ENCODE measurements at places on chromosomes 6 and 20. TPM values are rescaled to one million over a fixed set of nuclear protein-coding genes. Genes with fewer than 3 reads are reported as not detected.

The CD40 gene
- 2.8 TPM for polyA plus RNA-seq

GRCh38 chr6:121597654-121598053 lies 162.2 kb downstream of the GJA1 start:
- H3K4me1 ChIP-seq: no peaks in the 10 kb centered on the region
- no peak for DNase-seq
- H3K27me3 ChIP-seq: no peaks in the 10 kb centered on the region
- no peaks in the 10 kb centered on the region for H3K36me3 ChIP-seq
- no peak overlapping the region for H3K4me3 ChIP-seq

The ELOVL4 gene
- polyA plus RNA-seq: 6.5 TPM

GRCh38 chr6:169328112-169328801 lies 74.6 kb upstream of the THBS2 start:
- no peaks in the 10 kb centered on the region for H3K36me3 ChIP-seq
- no peaks in the 10 kb centered on the region for H3K27me3 ChIP-seq
- no peak overlapping the region for H3K27ac ChIP-seq
- H3K4me1 ChIP-seq: no peaks in the 10 kb centered on the region

GRCh38 chr6:166078294-166078693 lies 89.4 kb downstream of the TBXT start:
- DNase-seq: no peak
- no peaks in the 10 kb centered on the region for H3K27me3 ChIP-seq
- H3K4me3 ChIP-seq: no peak overlapping the region
- H3K27ac ChIP-seq: no peak overlapping the region
- no peaks in the 10 kb centered on the region for H3K4me1 ChIP-seq

- no peak overlapping the region for H3K4me3 ChIP-seq
- H3K36me3 ChIP-seq: peaks cover 9% of the 10 kb centered on the region
- no peak for DNase-seq
Observed at GRCh38 chr6:152979116-152979515, 3.7 kb downstream of the FBXO5 start.

- no peak for DNase-seq
- H3K4me1 ChIP-seq: no peaks in the 10 kb centered on the region
- H3K27ac ChIP-seq: no peak overlapping the region
- H3K36me3 ChIP-seq: no peaks in the 10 kb centered on the region
Observed at GRCh38 chr6:107977283-107977682, 19.3 kb upstream of the SEC63 start.

DNA sequence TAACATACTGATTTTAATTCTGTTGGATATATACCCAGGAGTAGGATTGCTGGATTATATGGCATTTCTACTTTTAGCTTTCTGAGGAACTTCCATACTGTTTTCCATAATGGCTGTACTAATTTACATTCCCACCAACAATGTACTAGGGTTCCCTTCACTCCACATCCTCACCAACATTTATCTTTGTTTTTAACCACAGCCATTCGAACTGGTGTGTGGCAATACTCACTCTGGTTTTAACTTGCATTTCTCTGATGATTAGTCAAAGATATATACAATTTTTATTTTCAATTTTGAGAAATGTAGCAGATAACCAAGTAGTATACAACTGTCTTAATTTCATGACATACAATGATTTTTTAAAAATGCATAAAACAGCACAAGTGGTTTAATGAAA lies 30.3 kb upstream of the ADGRG6 start:
- DNase-seq: no peak
- no peak overlapping the region for H3K27ac ChIP-seq
- H3K4me1 ChIP-seq: no peaks in the 10 kb centered on the region
- no peak overlapping the region for H3K4me3 ChIP-seq

DNA sequence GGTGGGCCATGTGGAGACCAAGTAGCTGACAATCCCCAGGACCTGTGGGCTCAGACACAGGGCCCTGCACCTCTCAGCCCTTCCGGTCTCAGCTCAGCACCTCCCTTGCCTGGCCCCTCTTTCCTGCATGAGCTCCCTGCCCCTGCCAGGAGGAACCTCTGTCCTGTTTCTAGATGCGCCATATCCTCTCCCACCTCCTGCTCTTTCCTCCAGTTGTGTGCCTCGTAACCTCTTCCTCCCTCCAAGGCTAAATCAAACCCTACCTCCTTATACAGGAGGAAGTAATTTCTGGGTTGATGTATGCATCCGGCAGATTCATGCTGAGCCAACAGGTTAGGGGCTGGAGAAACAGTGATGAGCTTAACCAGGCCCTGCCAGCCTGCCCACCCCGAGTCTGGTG lies 30.9 kb downstream of the ITPR3 start:
- peaks cover 19% of the 10 kb centered on the region for H3K36me3 ChIP-seq
- no peak for DNase-seq
- H3K4me1 ChIP-seq: no peaks in the 10 kb centered on the region
- no peak overlapping the region for H3K27ac ChIP-seq

DNA sequence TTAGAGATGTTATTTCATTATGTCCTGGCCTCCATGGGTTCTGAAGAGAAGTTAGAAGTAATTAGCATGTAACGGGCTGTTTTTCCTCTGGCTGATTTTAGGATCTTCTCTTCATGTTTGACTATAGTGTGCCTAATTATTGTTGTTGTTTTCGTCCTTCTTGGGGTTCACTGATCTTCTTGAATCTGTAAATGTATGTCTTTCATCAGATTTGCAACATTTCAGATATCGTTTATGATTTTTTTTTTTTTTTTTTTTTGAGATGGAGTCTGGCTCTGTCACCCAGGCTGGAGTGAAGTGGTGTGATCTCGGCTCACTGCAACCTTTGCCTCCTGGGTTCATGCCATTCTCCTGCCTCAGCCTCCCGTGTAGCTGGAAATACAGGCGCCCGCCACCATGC lies 246.7 kb downstream of the TFAP2C start:
- no peaks in the 10 kb centered on the region for H3K36me3 ChIP-seq
- DNase-seq: no peak
- H3K27me3 ChIP-seq: no peaks in the 10 kb centered on the region
- H3K4me1 ChIP-seq: no peaks in the 10 kb centered on the region
- H3K27ac ChIP-seq: no peak overlapping the region

The RBM24 gene
- polyA plus RNA-seq: 0.74 TPM

DNA sequence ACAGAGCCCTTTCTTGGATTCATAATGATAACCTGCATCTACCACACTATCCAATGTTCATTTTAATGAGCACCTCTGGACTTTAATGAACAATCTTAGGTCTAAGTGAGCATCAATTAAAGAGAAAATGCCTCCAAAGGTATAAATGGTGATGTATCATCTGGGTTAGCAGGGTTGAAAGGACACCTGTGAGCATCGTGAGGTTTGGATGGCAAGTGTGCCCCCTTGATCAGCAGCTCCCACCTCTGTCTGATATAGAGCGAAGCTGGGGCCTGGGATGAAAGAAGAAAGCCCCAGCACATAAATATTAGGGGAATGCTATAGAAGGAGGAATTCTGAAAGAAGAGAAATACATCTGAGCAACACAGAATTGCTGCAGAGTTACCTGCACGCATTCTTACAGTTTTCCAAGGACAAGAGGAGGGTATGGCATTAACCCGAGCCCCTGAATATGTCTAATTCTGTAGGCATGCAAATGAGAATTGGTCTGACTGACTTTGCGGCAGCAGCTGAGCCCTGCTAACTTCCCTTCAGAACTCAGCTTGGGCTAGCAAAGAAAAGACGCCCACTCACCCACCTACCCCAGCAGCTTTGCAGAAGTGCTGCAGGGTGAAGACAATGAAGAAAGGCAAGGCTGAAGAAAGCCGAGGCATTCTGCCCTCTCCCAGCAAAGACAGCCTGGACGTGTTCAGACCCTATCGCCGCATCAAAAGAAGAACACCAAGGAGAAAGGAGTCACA lies 136.2 kb downstream of the GMPR start:
- no peak overlapping the region for H3K27ac ChIP-seq
- DNase-seq: no peak
- H3K36me3 ChIP-seq: no peaks in the 10 kb centered on the region
- H3K4me1 ChIP-seq: no peaks in the 10 kb centered on the region

GRCh38 chr6:80544555-80544954 lies 438.1 kb downstream of the BCKDHB start:
- no peaks in the 10 kb centered on the region for H3K4me1 ChIP-seq
- no peak overlapping the region for H3K27ac ChIP-seq
- H3K36me3 ChIP-seq: no peaks in the 10 kb centered on the region
- H3K27me3 ChIP-seq: no peaks in the 10 kb centered on the region
- no peak for DNase-seq

The BPHL gene
- polyA plus RNA-seq: 6.5 TPM

DNA sequence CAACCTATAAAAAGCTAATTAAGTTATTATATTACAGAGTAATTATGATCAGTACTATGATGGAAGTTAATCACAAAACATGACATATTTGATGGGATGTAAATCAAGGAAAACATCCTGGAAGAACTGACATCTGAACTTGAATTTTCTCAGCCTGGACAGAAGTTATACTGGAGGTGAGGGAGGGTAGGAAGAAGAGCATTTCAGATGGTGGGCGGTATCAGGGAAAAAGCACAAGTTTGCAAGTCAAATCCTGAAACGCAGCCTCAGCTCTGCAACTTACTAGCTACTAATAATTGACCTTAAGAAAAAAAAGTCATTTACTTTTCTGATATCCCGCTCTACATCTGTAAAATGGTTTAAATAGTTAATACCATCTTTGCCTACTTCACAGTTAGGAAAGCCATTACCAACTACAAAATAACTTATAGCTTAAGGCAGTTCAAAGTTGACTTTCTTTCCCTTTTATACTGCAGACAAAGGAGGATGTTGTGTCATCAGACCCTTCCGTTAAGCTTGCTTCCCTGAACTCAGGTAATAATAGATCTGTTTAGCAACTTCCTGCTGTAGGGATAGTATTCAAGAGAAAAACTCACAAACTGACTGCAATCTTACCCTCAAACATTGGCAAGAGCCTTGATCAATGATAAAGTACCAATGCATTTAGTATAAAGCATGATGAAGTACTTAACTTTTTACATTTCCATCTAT lies 21.0 kb downstream of the NOL7 start:
- no peak overlapping the region for H3K4me3 ChIP-seq
- no peak for DNase-seq
- H3K27ac ChIP-seq: no peak overlapping the region
- peaks cover 12% of the 10 kb centered on the region for H3K4me1 ChIP-seq
- H3K36me3 ChIP-seq: peaks cover 19% of the 10 kb centered on the region
- H3K27me3 ChIP-seq: no peaks in the 10 kb centered on the region

DNA sequence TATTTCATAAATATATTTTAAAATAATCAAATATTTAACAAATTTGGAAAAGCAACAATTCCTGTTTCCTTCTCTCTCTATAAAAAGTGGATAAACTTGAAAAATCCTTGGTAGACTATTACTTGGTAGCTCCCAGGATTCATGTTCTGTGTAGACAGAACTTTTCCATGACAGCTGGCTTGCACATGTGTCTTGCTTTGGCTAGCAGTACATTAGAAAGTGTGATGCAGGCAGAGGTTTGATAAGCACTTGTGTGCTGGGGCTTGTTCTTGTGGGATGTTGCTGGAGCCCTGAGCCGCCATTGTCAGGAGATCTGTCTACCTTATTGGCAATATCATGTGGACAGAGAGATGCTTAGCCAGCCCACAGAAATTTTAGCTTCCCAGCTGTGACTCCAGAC lies 327.2 kb downstream of the CDKAL1 start:
- H3K27me3 ChIP-seq: no peaks in the 10 kb centered on the region
- no peak for DNase-seq
- no peak overlapping the region for H3K27ac ChIP-seq
- H3K4me1 ChIP-seq: no peaks in the 10 kb centered on the region

The KIF13A gene
- 0.12 TPM for polyA plus RNA-seq

- peaks cover 41% of the 10 kb centered on the region for H3K4me1 ChIP-seq
- H3K4me3 ChIP-seq: peak overlapping the region; percentile 95
- H3K27me3 ChIP-seq: no peaks in the 10 kb centered on the region
- peak overlapping the region; percentile 96 for H3K27ac ChIP-seq
- DNase-seq: peak; percentile 61
Observed at GRCh38 chr20:51542033-51542570, 417 bp downstream of the NFATC2 start.

The PPP1R14C gene
- polyA plus RNA-seq: 0.76 TPM

DNA sequence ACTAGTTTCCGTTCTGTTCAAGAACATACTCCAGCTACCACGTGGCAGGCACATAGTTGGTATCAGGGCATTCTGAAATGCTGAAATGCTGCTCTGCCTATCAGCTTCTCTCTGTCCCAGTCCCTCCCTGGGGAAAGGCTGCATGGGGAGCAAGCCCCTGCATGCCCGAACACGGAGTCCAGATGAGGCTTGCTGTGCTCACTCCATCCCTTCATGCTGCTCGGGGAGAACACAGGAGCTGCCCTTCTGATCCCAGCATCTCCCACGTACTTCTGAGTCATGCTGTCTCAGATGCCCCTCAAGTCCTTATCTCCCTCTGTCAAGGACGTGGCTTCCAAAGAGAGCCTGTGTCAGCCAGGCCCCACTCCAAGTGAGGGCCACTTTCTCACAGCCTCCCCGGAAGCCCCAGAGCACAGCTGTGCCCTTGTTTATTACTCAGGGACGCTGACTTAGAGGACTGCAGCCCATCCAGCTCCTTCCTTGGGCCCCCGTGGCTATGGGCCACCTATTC lies 29.4 kb downstream of the THBS2 start:
- no peak for DNase-seq
- no peaks in the 10 kb centered on the region for H3K27me3 ChIP-seq
- no peak overlapping the region for H3K27ac ChIP-seq
- no peak overlapping the region for H3K4me3 ChIP-seq
- H3K36me3 ChIP-seq: no peaks in the 10 kb centered on the region

DNA sequence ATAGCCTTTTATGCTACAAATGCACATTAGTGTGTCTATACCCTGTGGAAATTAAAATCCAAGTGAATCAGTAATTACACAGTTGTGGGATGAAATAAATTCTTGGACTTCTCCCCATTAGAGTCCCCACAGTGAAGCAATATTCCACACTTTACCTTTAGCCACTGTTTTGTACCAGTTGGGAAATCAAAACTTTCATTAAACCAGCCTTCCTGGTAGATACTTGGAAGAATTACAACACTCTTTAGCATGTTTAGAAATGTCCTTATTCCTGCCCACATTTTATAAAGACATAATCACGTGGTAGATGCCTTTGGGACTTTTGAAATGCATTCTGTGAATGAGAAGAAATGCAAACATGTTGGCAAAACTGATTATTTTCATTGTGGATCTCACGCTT lies 49.0 kb upstream of the ANKEF1 start:
- DNase-seq: no peak
- H3K36me3 ChIP-seq: no peaks in the 10 kb centered on the region
- no peak overlapping the region for H3K4me3 ChIP-seq
- no peaks in the 10 kb centered on the region for H3K27me3 ChIP-seq
- no peaks in the 10 kb centered on the region for H3K4me1 ChIP-seq

GRCh38 chr6:150207931-150208570 lies 65.2 kb downstream of the PPP1R14C start:
- DNase-seq: no peak
- H3K4me1 ChIP-seq: no peaks in the 10 kb centered on the region
- no peaks in the 10 kb centered on the region for H3K27me3 ChIP-seq
- no peak overlapping the region for H3K27ac ChIP-seq
- H3K4me3 ChIP-seq: no peak overlapping the region

The SAMD5 gene
- polyA plus RNA-seq: not detected

GRCh38 chr6:14512246-14512645 lies 394.7 kb downstream of the CD83 start:
- no peak for DNase-seq
- H3K4me3 ChIP-seq: no peak overlapping the region
- H3K36me3 ChIP-seq: no peaks in the 10 kb centered on the region
- no peak overlapping the region for H3K27ac ChIP-seq
- no peaks in the 10 kb centered on the region for H3K4me1 ChIP-seq

The NRN1 gene
- polyA plus RNA-seq: 0.61 TPM

Measured in CD8-positive, alpha-beta memory T cell (primary cell).